Progenitor cell of endocrine pancreas (in vitro differentiated cells): ENCODE measurements at places on chromosomes 11 and 22.

GRCh38 chr11:134063124-134063495 is 5.8 kb upstream of the JAM3 start:
- no peak for DNase-seq

DNA sequence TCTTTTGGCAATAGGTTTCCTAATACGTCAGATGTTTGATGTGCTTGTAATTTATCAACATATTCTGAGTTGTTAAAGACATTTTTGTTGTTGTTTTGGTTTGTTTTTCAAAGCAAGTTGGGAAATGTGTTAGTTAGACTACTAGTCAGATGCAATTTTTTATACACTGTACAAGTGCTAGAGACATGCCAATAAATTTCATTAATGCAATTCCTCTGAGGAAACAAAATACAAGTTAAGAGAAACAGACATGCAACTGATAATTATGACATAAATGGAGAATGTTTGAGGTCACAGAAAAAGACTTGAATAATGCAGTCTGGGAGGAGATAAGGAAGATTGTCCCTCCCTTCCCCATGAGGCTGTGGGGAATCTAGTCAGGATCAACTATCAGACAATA is 5.9 kb downstream of the OR51T1 start:
- DNase-seq, result no peak

- no peak for DNase-seq
These were observed 66.3 kb upstream of the PRDM11 start for GRCh38 chr11:45079943-45080719.

DNA sequence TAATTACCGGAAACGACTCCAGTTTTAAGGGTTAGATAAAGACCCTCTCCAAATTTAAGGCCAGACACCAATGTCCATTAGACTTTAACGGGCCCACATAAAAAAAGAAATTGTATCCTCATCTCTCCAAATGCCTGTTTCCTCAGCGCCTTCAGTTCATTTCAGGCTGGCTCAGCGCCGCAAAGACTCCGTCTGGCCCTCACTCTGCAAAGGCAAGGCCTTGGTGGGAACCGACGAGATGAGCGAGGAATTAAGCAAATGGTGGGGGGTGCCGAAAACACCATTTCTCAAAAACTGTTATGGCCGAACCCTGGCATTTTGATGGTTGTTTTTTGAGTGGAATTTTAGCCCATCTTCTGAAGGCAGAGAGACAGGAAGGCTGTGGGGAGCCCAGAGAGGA is 15.7 kb downstream of the MN1 start:
- no peak for DNase-seq

- DNase-seq, result no peak
These were observed 9.4 kb upstream of the LAYN start for GRCh38 chr11:111531136-111531535.

GRCh38 chr11:34784318-34784841 is 131.8 kb downstream of the APIP start:
- no peak for DNase-seq

DNA sequence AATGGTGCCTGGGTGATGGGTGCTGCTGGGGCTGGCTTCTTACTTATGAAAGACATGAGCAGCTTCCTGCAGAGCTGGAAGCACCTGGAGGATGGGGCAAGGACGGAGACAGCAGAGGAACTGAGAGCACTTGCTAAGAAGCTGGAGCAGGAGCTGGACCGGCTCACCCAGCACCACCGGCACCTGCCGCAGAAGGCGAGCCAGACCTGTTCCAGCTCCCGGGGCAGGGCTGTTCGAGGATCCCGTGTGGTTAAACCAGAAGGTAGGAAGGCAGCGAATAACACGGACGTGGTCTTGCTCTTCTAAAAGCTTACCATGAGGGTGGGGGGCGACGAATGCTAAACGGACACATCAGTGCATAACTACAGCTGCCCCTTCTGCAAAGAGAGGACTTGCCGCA is 9.3 kb downstream of the APOL5 start:
- no peak for DNase-seq

GRCh38 chr22:46050451-46050845 is 73.5 kb upstream of the WNT7B start:
- DNase-seq, result no peak

GRCh38 chr11:66044757-66045156 is 4.2 kb downstream of the GAL3ST3 start:
- no peak for DNase-seq

GRCh38 chr11:32219320-32219719 is 128.4 kb downstream of the RCN1 start:
- no peak for DNase-seq

DNA sequence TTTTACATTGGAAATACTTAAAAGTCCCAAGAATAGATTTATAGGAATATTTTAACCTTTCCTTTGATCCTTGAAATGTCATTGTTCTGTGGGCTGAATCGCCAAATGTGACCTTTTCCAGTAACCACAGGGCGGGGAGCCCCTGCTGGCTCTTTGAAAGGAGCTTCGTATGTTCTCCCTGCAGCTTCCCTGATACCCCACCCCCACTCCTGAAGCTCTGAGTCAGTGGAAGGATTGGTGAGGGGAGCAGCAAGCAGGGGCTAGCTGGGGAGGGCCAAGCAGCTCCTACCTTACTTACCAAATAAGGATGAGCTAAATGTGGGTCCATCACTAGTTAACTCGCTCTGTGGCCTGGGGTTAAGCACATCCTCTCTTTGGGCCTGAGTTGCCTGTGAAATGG is 87.7 kb downstream of the CHST1 start:
- DNase-seq, result no peak

GRCh38 chr22:41911001-41911611 is 3.8 kb downstream of the SHISA8 start:
- no peak for DNase-seq

GRCh38 chr11:14312736-14313438 is 46.1 kb downstream of the RRAS2 start:
- no peak for DNase-seq

GRCh38 chr22:47549741-47550340 is 787.4 kb downstream of the TBC1D22A start:
- no peak for DNase-seq

- no peak for DNase-seq
These were observed 992.8 kb downstream of the DLG2 start for GRCh38 chr11:84634309-84634708.

DNA sequence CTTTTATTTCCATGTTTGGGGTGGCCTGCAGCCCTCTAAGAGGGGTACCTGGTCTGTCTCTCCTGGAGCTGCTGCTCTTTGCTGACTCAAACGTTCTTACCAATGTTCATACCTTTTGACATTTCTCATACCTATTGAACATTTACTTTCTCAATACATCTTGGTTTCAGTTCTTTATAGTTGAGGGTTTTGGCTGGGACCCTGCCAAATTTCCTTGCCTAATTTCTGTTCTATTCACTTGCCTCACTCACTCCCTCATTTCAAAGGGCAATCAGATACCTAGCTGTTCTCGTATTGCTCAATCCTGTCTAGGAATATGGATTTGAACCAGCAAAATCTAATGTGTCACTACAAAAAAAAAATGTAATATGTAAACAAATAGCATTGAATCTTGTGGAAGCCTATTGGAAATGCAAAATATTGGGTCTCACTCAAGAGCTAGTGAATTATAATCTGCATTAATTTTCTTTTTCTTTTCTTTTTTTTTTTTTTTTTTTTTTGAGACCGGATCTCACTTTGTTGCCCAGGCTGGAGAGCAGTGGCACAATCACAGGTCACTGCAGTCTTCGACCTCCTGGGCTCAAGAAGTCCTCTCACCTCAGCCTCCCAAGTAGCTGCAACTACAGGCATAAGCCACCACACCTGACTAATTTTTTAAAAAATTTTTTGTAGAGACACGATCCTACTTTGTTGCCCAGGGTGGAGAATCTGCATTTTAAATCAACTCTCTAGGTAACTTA is 7.5 kb downstream of the OR6M1 start:
- DNase-seq, result no peak

- no peak for DNase-seq
These were observed 15.3 kb upstream of the TRMU start for GRCh38 chr22:46320166-46320710.

GRCh38 chr22:26549902-26550497 is 37.7 kb upstream of the TFIP11 start:
- DNase-seq, result no peak
